ENCODE measurements at places on chromosomes 7 and 10. TPM values are rescaled to one million over a fixed set of nuclear protein-coding genes. Genes with fewer than 3 reads are reported as not detected.

DNA sequence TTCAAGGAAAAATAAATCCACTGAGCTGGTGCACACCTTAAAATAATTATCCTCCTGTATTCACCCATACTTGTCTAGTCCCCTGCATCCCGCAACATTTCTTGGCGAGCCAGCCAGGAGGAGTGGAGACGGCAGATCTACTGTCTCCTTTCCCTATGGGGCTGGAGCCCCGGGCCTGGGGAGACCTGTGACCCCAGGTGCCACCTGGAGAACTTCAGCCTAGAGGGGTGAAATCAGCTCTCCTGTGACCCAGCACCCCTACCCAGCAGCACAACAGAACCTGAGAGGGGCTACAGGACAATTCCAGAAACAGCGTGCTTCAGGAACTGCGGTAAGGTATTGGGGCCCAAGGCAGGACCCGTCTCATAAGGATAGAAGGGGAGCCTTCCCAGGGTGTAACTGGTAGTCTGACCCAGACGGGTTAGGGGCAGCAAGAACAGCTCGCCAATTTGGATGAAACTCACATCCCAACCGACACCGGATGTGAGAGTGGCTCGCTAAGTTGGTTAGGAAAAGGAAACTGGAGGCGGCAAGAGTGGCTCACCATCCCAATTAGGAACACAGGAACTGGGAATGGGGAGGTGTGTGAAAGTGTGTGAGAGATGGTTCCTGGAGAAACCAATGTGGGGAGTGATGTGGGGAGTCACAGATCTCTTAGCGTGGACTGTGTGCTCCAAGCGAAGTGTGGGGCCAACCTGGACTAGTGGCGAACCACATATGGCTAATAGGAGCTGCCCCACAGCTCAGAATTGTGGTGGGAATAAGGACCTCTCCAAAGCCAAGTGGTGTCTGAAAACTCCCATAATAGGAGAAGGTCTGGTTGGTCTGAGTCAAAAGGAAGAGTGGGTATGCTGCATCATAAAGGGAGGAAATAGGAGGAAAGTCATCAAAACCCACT lies 15.1 kb upstream of the DENND2A start:
- no peak for DNase-seq

DNA sequence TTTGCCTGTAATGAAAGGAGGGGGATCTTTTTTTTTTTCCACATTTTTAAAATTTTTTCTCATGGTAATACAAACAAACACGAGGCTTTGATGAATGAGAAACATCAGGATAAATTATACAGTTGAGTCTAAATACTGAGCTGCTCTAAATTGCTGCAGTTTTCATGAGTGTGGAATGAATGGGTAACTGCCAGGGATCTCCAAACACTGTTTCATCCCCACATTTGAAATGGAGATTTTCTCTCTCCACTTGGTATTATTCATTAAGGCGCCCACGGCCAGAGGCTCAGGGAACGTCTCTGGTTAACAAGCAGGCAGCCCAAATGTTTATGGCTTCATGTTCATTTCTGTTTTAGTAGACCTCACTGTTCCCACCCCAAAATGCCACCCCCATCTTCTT lies 717.1 kb downstream of the GRID1 start:
- no peak for DNase-seq

GRCh38 chr10:9297580-9297979 lies 1243.1 kb downstream of the GATA3 start:
- DNase-seq, result no peak

- DNase-seq, result no peak
Observed at GRCh38 chr10:105070952-105071351, 429.9 kb downstream of the SORCS3 start.

DNA sequence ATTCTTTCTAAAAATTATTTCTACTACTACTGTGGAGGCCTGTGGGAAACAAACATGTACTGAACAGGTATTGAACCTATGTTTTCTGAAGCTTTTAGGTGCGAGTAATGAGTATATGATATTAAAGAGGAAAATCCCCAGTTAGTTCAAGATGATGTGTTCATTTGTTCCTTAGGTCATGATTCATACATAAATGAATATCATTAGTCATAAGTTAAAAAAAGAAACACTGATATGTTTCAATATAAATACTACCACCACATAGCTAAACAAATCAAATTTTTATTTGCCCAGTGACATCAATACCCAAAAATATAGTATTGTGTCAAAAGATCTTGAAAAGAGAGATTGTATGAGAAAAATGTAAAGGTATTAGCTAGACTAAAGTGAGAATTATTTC lies 210.7 kb upstream of the GNAI1 start:
- no peak for DNase-seq

DNA sequence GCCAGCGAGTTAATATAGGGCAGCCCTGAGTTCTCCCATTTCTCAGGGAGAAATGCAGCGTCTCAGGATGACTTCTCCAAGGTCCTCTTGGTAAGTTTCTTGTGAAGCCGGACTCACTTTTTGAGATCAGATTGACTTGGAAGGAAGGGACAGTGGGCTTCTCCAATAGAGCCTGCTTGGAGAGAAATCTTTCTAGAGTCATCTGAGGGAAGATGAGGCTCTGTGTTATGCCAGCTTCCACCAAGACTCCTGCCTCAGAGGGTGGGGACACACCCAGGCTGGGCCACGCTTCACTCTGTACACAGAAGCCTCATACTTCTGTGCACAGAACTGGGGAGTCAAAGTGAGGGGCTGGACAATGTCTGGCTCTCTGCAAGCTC lies 5.6 kb downstream of the C10orf105 start:
- no peak for DNase-seq

DNA sequence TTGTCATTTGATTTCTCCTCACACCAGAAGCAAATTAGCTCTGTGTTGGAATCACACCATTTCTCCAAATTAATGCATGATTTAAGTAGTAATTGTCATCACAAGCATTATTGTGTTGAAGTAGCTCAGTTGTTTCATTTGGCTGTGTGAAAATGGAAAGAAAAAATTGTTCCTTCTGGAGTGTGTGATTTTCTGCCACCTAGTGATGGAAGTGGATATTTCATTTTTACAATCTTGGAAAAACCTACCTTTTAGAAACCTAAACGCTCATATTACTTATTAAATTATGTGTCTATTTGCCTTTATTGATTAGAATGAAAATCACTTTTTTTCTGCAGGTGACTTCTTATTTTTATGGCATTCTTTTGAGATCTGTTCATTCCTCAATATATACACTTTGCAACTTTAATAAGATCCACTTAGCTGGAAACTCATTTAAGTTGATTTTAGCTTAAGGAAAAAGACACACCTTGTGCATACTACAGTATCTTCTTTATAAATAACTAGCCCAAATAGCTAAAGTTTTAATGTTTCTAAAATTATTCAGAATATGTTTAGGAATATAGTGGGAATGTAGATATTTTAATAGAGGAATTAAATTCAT lies 50.0 kb downstream of the SRI start:
- DNase-seq, result no peak

DNA sequence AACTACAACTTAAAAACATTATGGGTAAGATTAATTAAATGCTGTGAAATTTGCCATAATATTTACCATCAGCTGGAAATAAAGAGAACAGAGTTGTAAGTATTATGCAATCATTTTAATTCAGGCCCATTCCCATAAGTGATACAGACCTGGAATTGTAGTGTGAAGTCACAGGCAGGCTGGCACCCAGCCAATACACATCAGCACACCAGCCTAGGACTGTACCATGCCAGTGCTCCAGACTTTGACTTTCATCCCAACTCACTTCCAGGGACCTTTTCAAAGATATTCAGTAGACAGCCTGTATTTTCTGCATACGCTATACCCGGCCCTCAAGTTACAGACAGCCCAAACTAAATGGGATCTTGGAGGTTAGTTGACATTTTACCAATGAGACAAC lies 143.3 kb downstream of the TES start:
- DNase-seq, result no peak

GRCh38 chr7:51275532-51275931 lies 41.1 kb downstream of the COBL start:
- no peak for DNase-seq

DNA sequence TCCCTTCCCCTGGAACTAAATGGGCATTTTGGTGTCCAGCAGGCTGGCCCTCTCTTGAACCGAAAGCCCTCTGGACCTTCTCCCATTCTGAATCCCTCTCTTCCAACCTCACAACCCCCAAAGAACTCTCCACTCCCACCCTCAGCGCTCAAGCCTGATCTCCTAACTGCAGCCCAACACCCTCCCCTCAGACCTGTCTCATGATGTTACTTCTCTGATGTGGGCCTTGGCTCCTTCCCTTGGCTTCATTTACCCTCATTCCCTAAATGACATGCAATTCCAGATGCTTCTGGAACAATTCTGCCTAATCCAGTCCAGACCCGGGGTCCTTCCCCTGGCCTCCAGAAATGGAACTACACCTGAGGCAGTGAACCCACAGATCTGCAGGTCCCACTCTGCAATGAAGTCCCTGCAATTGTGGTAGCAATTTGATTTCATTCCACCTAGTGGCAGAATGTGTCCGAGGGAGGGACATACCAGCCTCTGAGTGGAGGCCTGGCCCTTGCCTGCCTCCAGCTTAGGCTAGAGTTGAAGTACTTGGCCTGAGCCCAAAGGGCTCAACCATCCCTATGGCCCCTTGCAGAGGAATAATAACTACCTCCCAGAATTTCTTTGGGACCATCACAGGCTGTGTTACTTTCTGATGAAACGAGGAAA lies 4.1 kb upstream of the CEP41 start:
- no peak for DNase-seq

DNA sequence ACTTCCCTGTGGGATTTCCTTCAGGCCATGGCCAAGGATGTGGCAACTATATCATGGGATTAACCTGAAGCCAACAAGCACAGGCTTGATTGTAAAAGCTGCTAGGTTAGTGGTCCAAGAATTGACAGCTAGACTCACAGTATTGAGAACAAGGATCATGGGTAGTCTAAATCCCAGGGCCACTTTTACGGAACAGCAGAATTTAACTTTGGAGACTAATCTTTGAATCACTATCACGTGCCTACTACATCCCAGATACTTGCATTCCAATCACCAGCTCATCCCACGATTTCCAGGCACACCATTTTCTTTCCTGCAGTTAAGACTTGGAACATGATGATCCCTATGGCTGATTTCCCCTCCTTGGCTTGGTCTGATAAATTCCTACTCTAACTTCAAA lies 65.6 kb upstream of the ADO start:
- peak; percentile 21 for DNase-seq

GRCh38 chr10:70747192-70747965 lies 37.8 kb downstream of the TBATA start:
- DNase-seq, result no peak

DNA sequence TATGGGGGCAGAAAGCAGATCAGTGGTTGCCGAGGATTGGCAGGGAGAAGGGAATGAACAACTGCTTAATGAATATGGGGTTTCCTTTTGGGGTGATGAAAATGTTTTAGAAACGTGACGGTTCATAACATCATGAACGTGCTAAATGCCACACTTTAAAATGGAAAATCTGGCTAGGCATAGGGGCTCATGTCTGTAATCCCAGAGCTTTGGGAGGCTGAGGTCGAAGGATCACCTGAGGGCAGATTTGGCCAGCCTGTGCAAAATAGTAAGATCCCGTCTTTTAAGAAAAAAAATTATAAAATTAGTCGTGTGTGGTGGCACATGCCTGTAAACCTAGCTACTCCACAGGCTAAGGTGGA lies 3.1 kb downstream of the FAM3C start:
- no peak for DNase-seq

GRCh38 chr7:123958186-123958703 lies 33.2 kb downstream of the SPAM1 start:
- DNase-seq, result peak; percentile 54

GRCh38 chr10:48505394-48506112 lies 99.3 kb downstream of the ARHGAP22 start:
- no peak for DNase-seq

DNA sequence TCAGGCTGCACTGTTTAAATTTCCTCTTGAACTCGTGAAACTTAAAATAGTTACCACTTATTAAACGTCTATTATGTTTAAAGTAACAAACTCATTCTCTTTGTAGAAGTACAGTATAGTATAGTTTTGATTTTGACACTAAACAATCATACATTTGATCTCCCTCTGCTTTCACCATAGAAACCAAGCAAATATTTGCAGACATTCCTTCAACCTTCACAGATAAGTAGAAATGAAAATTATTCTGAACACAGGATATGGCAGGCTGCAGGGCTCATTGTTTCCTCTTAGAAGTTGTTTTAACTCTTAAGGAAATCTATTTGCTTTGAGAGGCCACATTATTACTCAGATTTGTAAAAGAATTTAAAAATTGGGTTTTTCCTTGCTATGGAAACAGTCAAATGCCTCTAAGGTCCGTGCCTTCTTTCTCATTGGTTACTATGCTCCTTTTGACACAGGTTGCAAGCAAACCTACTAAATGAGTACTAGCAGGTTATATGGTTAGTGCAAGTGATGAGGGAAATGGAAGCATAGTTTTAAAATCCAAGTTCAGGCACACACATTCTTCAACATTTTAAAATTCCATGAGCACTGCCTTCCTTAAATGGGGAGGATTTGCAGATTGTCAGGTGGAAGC lies 92.8 kb upstream of the FAM133B start:
- DNase-seq, result no peak

DNA sequence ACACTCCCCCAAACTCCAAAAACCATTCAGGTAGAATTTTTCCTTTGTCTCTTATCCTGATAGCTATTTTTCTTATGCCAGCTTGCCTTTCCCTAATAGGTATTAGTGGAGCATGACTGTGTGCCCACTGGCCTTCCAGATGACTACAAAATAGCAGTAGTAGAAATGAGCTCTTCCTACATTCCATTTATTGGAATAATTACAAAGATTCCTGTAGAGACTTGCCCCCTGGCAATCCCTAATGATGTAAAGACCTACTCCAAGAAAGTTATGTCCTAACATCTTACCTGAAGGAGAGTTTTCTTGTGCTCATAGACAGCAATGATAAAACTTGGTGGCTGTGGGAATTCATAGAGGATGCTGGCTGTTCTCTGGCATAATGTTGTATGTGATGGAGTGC lies 501.8 kb downstream of the GATA3 start:
- peak; percentile 75 for DNase-seq

- no peak for DNase-seq
Observed at GRCh38 chr10:80702143-80702542, 164.4 kb downstream of the SH2D4B start.

- DNase-seq, result peak; percentile 78
Observed at GRCh38 chr10:30092151-30092790, 32.9 kb upstream of the JCAD start.

DNA sequence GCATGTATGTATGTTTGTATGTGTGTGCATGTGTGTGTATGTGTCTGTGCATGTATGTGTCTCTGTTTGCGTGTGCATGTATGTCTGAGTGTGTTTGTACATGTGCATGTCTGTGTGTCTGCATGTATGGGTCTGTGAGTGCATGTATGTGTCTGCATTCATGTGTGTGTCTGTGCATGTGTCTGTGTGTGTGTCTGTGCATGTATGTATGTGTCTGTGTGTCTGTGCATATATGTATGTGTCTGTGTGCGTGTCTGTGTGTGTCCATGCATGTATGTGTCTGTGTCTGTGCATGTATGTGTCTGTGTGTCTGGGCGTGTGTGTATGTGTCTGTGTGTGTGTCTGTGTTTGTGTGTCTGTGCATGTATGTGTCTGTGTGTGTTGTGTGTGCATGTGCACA lies 49.9 kb upstream of the DIP2C start:
- no peak for DNase-seq

The NCAPG2 gene
- total RNA-seq, result 25.1 TPM

The NEBL gene
- total RNA-seq, result 1.9 TPM

The NPTX2 gene
- total RNA-seq, result 3.0 TPM

The ZNF680 gene
- total RNA-seq, result 14.5 TPM

The GBX1 gene
- not detected for total RNA-seq

The ATG9B gene
- under 0.01 TPM for total RNA-seq

The MMP21 gene
- not detected for total RNA-seq

The THSD7A gene
- not detected for total RNA-seq

The AKR1C8 gene
- total RNA-seq, result not detected

The CH25H gene
- total RNA-seq, result not detected

The GPNMB gene
- 25.2 TPM for total RNA-seq

The LOXL4 gene
- not detected for total RNA-seq

The CAMK2B gene
- total RNA-seq, result 0.33 TPM
